Renal cortex interstitium (tissue), 15 donors: ENCODE measurements at places on chromosomes 4 and X.

- DNase-seq = no peak
Observed at GRCh38 chr4:149933883-149934282, 118.2 kb upstream of the IQCM start.

DNA sequence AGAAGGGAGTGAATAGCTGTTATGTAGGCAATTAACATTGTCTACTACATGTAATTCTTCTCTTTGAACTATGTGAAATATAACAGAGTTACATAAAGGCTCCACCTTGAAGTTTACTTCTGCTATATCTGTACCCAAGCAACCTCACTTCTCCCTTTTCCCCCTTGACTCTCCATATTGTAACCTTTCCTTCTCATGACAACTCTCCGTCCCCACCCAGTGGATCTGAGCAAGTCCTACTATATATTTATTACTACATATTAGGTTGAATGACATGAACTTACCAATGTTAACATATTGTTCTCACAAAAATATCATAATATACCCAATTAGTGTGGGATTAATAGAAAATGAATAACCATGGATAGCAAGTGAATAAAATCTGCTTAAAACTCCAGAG lies 93.2 kb upstream of the ATP8A1 start:
- DNase-seq = no peak

GRCh38 chrX:134821370-134821769 lies 163.1 kb upstream of the PLAC1 start:
- DNase-seq = no peak

GRCh38 chr4:141797966-141798365 lies 161.6 kb downstream of the IL15 start:
- no peak for DNase-seq

DNA sequence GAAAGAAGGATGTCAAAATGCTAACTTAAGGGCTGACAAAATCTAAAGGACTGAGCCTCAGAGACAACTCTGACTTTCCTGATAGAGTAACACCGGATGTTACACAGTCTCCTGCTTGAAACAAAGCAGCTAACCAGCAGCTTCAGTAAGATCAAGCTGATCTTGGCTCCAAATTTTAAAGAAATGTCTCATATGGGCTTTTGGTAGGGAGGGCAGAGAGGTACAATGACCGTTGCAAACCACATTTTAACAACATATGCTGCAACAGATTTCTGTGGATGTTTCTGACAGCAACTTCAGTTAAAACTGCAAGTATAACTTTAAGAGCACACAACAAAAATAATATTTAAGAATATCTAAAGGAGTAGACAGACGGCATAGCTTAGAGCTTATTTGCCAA lies 9.1 kb downstream of the RPGR start:
- DNase-seq = no peak

- no peak for DNase-seq
Observed at GRCh38 chr4:52728691-52729240, 22.5 kb downstream of the ERVMER34-1 start.

GRCh38 chr4:57854748-57855147 lies 744.6 kb upstream of the IGFBP7 start:
- peak; percentile 5 for DNase-seq

GRCh38 chrX:39855748-39856129 lies 242.0 kb downstream of the BCOR start:
- DNase-seq = no peak

DNA sequence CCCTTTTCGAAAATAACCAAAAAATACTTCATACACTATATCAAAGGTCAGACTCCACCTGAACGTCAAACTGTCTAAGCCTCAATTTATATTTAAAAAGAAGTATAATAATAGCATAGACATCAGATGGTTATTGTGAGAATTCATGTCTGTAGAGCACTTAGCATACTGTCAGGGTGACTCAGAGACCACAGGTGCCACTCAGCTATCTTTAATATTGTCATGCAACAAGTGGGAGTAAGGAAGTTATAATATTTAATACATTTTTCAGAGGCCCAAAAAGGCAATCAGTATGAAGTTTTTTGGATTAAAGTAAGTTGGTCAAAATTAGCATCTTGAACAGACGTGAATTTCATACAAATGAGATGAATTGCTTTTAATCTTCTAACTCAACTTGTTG lies 93.3 kb downstream of the PHOX2B start:
- DNase-seq = no peak

GRCh38 chr4:60944060-60944459 lies 256.1 kb upstream of the ADGRL3 start:
- DNase-seq = no peak

GRCh38 chr4:176784816-176785215 lies 7.9 kb downstream of the VEGFC start:
- DNase-seq = no peak

GRCh38 chr4:96260064-96260682 lies 420.3 kb downstream of the PDHA2 start:
- no peak for DNase-seq

- no peak for DNase-seq
Observed at GRCh38 chr4:36385951-36386571, 104.6 kb downstream of the DTHD1 start.

- DNase-seq = no peak
Observed at GRCh38 chrX:95505721-95506120, 1178.9 kb upstream of the DIAPH2 start.

- no peak for DNase-seq
Observed at GRCh38 chrX:22134681-22135080, 102.6 kb downstream of the PHEX start.

DNA sequence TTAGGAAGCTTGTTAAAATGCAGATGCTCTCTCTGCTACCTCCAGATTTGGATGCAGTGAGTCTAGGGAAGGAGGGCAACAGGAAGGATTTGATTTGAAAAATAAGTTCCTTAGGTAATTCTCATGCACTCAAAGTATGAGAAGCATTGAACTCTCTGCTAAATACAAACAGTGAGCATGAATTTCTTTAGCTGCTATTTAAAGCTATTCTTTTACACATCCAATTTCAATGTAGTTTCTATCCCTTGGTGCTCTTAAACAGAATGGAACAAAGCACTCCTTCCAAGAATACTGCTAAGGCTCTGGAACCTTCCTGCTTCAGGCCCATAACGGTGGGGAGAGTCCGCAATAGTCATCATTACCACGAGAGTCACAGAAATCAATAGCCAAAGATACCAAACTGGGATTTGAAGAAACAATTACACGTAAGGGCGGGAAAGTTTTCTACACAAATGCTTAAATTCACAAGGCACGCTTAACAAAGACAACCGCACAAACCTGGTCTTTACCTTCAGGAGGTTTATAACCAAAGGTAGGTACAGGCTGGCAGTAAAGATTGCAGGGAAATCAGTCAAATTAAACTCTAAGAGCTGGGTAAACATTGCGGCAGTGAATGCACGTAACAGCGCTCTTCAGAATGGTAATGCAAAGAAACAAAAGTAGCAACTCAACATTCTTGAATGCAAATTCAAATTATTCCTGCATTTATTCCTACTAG lies 123.2 kb upstream of the NAP1L5 start:
- no peak for DNase-seq
